Uterus (tissue), 4 donors: ENCODE measurements at places on chromosomes 1 and 21.
A peak's percentile ranks its signal among the peaks of the same experiment; 100 is the strongest.

DNA sequence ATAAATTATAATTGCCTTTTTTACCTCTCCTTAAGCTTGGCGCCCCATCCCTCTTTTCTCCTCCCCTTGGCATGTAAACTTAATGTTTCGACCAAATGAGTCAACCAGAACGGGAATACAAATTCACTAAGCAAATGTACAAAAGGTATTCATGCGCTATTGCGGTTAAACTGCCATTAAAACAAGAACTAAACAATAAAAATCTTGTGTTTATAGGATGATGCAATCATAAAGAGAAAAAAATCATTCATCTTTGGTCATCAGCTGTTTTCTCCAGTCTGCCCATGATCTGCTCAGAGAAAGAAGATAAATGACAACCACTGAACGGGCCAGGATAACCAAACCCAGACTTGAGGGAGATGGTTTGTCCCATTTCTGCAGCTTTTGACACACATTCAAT is 534.2 kb upstream of the PLXNA2 start:
- no peak for DNase-seq
- H3K27me3 ChIP-seq, result no peaks in the 10 kb centered on the region
- H3K4me1 ChIP-seq, result no peaks in the 10 kb centered on the region
- H3K27ac ChIP-seq, result no peak overlapping the region
- H3K36me3 ChIP-seq, result no peaks in the 10 kb centered on the region
- no peak overlapping the region for H3K4me3 ChIP-seq

DNA sequence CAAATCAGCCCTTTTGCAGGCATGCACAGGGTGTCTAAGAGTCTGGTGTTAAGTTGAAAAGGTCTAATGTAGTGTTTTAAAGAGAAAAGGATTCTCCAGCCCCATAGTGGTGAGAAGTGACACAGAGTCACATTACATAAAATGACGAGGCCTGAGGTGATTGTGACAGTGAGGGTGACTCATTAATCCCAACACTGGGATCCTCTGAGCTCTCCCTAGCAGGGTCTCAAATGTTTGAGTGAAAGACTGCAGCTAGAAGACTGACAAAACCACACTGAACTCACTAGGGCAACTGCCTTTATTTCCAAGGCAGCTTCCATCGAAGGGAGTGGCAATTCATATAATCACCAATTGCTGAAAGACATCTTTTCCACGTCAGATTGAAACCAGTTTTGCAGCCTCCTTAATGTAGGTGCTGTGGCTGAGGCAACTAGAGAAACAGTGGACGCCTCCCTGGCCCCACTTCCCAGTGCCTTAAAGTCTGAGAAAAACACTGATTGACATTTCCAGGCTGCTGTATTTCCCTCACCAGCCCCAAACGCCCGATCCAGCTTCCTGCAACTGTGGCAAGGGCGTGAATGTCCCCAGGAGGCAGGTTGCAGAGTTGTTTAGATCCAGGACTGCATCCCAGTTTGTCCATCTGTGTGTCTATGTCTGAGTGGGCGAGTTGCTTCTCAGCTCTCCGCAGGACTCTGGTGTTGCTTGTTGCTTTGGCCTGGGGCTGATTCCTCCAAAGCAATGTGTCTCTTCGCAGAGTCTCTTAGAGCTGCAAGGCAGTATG is 81.4 kb downstream of the RUNX1 start:
- no peaks in the 10 kb centered on the region for H3K36me3 ChIP-seq
- no peak overlapping the region for H3K27ac ChIP-seq
- no peaks in the 10 kb centered on the region for H3K27me3 ChIP-seq
- DNase-seq, result no peak

- no peak overlapping the region for H3K27ac ChIP-seq
- H3K36me3 ChIP-seq, result no peaks in the 10 kb centered on the region
- H3K4me3 ChIP-seq, result no peak overlapping the region
- no peak for DNase-seq
These were observed 62.5 kb upstream of the DMRTB1 start for GRCh38 chr1:53396573-53397268.

- no peak for DNase-seq
- H3K36me3 ChIP-seq, result no peaks in the 10 kb centered on the region
- H3K4me3 ChIP-seq, result no peak overlapping the region
- H3K27me3 ChIP-seq, result no peaks in the 10 kb centered on the region
- H3K4me1 ChIP-seq, result no peaks in the 10 kb centered on the region
These were observed 45.3 kb downstream of the TIAM1 start for GRCh38 chr21:31298618-31299269.

- no peaks in the 10 kb centered on the region for H3K27me3 ChIP-seq
- no peaks in the 10 kb centered on the region for H3K36me3 ChIP-seq
- peak; percentile 62 for DNase-seq
- H3K4me1 ChIP-seq, result peaks cover 7% of the 10 kb centered on the region
- peak overlapping the region; percentile 75 for H3K27ac ChIP-seq
- peak overlapping the region; percentile 73 for H3K4me3 ChIP-seq
These were observed 52.4 kb upstream of the GPR157 start for GRCh38 chr1:9181176-9181906.

- peaks cover 5% of the 10 kb centered on the region for H3K4me1 ChIP-seq
- no peak overlapping the region for H3K27ac ChIP-seq
- H3K27me3 ChIP-seq, result no peaks in the 10 kb centered on the region
- no peak overlapping the region for H3K4me3 ChIP-seq
These were observed 12.2 kb downstream of the KIAA0319L start for GRCh38 chr1:35544976-35545375.

GRCh38 chr21:23496729-23497128 is 2110.6 kb downstream of the MRPL39 start:
- no peaks in the 10 kb centered on the region for H3K4me1 ChIP-seq
- no peak for DNase-seq
- no peak overlapping the region for H3K27ac ChIP-seq
- no peak overlapping the region for H3K4me3 ChIP-seq
- H3K36me3 ChIP-seq, result no peaks in the 10 kb centered on the region
- no peaks in the 10 kb centered on the region for H3K27me3 ChIP-seq

- H3K4me3 ChIP-seq, result no peak overlapping the region
- no peaks in the 10 kb centered on the region for H3K36me3 ChIP-seq
- H3K27ac ChIP-seq, result no peak overlapping the region
- no peak for DNase-seq
- no peaks in the 10 kb centered on the region for H3K27me3 ChIP-seq
These were observed 31.7 kb downstream of the ECE1 start for GRCh38 chr1:21258331-21259134.

DNA sequence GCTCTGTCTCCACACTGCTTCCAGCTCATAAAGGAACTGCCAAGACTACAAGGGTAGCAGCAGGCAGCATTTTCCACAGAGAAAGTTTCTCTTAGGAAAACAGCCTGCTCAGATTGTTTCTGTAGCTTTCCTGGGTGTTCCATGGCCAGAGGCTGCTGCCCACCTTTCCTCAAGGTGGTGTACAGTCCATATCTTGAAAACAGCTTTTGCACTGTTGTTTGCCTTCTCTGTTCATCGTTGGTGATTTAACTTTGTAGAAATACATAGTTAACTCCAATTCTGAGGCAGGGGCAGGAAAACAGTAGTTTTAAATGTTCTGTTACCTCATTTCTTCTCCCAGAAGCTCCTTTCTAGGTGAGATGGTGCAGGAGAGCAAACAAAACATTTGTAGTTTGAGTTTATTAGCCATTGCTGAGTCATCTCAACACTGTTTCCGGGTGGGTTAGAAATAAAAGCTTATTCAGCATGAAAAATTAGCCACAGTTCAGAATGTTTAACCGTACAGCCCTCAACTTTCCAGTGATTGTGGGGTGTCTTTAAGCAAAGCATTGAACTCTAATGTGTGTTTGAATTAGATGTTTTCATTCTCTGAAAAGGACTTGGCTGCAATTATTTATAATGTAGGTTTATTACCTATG is 41.7 kb downstream of the DIP2A start:
- no peaks in the 10 kb centered on the region for H3K4me1 ChIP-seq
- no peaks in the 10 kb centered on the region for H3K27me3 ChIP-seq
- DNase-seq, result no peak
- no peak overlapping the region for H3K27ac ChIP-seq
